ENCODE measurements at places on chromosomes 4 and X.

DNA sequence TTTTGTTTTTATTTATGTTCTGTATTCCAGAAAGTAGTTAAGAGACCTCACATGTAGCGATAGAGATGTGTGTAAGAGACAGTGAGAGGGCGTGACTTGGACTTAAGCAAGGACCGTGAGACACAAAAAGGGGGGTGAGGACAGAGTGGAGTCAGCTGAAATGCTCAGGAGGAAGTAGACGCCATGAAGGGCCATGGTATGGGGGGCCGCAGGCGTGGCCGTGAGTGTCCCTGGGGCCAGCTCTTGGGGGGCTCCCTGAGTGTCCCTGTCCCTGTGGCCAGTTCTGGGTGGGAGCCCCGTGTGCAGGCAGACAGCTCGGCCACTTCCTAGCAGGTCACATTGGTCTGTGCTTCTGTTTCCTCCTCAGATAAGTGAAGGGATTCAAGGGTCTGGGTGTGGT is 23.0 kb upstream of the MSANTD1 start:
- DNase-seq: no peak

GRCh38 chrX:15177316-15177715 is 92.6 kb downstream of the ASB9 start:
- no peak for DNase-seq

- no peak for DNase-seq
Observed at GRCh38 chr4:77761595-77761994, 57.6 kb downstream of the CNOT6L start.

DNA sequence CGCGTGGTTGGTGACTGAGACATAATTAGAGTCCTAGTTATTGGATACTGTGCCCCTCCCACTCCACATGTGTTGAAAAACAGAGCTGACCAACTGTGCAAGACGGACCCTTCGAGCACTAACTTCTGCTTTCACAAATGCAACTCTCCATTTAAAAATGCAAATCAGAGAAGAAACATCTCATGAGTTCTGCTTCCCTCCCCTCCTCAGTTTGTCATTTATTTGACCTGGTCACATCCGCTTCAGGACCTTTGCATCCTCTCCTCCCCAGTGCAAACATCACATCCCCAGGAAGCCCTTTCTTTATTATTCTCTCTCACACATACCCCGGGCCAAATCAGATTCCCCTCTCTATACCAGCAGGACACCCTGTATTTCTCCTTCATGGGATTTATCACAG is 38.1 kb upstream of the NOCT start:
- no peak for DNase-seq

DNA sequence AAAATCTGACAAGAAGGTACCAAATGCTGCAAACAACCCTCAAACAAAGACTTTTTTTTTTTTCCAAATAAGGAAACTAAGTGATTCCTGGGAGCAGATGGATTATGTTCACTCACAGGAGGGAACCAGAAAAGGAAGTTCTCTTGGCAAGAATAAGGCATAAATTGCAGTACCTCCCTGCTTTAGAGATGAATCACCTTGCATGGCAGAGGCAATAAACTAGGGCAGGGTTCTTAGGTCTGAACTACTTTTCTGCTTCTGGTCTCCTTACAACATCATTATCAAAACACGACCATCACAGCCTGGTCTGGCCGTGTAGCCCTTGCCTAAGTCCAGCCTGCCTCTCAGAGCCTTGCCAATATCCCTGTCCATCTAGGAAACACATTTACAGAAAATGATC is 6.3 kb downstream of the TMEM31 start:
- DNase-seq: peak; percentile 89

DNA sequence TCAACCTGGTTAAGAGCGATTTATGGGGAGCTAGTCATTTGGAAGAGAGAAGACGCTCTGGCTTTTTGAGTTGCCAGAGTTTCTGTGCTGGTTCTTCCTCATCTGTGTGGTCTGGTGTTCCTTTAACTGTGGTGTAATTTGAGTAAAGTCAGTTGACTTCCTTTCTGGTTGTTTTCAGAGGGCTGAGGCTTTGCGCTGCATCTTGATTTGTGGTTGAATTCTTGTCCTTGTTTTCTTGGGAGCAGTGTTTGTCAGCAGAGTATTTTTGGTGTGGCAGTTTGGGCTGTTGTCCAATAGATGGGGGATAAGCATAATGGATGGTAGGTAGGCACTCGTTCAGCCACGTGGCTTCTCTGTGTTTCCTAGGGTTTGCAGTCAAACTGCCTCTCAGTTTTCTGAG is 2143.2 kb upstream of the TENM3 start:
- no peak for DNase-seq

Measured in fibroblast of mammary gland (primary cell).